Karpas-422 (cell line): ENCODE measurements at places on chromosomes 7 and 10. TPM values are rescaled to one million over a fixed set of nuclear protein-coding genes. Genes with fewer than 3 reads are reported as not detected.

- H3K36me3 ChIP-seq: no peaks in the 10 kb centered on the region
- H3K4me1 ChIP-seq: no peaks in the 10 kb centered on the region
- no peaks in the 10 kb centered on the region for H3K27me3 ChIP-seq
- no peak overlapping the region for H3K4me3 ChIP-seq
- no peak for DNase-seq
- no peak overlapping the region for H3K27ac ChIP-seq
Observed at GRCh38 chr7:144784943-144785342, 50.9 kb downstream of the TPK1 start.

GRCh38 chr7:46600340-46600739, 679.3 kb upstream of the IGFBP3 start:
- no peak for DNase-seq
- H3K27ac ChIP-seq: no peak overlapping the region
- no peaks in the 10 kb centered on the region for H3K4me1 ChIP-seq
- no peak overlapping the region for H3K4me3 ChIP-seq
- H3K36me3 ChIP-seq: no peaks in the 10 kb centered on the region
- H3K27me3 ChIP-seq: no peaks in the 10 kb centered on the region

HYAL4 gene
- not detected in 2 replicates for total RNA-seq

GRCh38 chr10:63711867-63712716, 190.9 kb downstream of the REEP3 start:
- no peak overlapping the region for H3K4me3 ChIP-seq
- no peak overlapping the region for H3K27ac ChIP-seq
- H3K27me3 ChIP-seq: no peaks in the 10 kb centered on the region
- H3K36me3 ChIP-seq: no peaks in the 10 kb centered on the region

DNA sequence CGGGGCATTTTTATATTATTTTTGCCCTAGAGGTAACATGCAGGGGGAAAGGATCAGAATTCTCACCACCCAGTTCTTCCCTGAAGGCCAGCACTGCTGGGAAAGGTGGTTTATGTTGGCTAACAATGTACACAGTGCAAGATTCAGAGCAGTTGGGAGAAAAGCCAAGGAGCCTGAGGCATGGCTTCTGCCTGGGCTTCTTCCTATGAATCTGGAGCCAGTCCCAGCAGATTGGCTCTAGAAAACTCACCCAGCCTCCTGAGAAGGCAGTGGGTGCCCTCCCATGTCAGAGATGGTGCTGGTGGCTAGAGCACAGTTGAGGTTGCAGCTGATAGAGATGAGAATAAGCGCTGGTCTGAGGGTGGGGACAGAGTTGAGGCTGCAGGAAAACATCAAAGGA, 44.7 kb upstream of the GPR26 start:
- no peak overlapping the region for H3K27ac ChIP-seq
- no peak overlapping the region for H3K4me3 ChIP-seq
- no peaks in the 10 kb centered on the region for H3K27me3 ChIP-seq
- no peaks in the 10 kb centered on the region for H3K4me1 ChIP-seq

- H3K4me3 ChIP-seq: no peak overlapping the region
- H3K27ac ChIP-seq: no peak overlapping the region
- DNase-seq: no peak
- H3K27me3 ChIP-seq: no peaks in the 10 kb centered on the region
- no peaks in the 10 kb centered on the region for H3K36me3 ChIP-seq
- H3K4me1 ChIP-seq: peaks cover 5% of the 10 kb centered on the region
Observed at GRCh38 chr10:119658274-119658673, 7.1 kb downstream of the BAG3 start.

DNA sequence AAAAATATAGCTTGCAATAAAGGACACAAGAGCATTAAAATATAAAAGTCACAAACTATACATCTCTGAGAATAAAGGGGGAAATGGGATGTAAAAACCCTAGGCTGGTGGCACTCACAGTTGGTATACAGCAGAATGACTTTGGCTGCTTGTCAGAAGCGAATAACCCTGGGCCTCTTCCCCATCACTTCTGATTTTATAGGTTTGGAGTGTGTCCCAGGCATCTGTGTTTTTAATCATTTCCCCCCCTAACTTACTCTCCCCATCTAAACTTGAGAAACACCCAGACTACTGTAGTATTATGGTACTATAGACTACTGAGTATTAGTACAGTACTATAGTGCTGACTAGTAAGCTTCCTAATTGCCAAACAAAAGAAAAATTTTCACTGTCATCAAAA, 1.8 kb upstream of the RPA3 start:
- H3K27ac ChIP-seq: no peak overlapping the region
- no peak for DNase-seq
- peaks cover 21% of the 10 kb centered on the region for H3K4me1 ChIP-seq
- H3K36me3 ChIP-seq: no peaks in the 10 kb centered on the region

- no peaks in the 10 kb centered on the region for H3K27me3 ChIP-seq
- H3K4me3 ChIP-seq: no peak overlapping the region
- H3K27ac ChIP-seq: no peak overlapping the region
- no peaks in the 10 kb centered on the region for H3K4me1 ChIP-seq
- peaks cover 63% of the 10 kb centered on the region for H3K36me3 ChIP-seq
Observed at GRCh38 chr10:7186387-7187018, 224.3 kb downstream of the SFMBT2 start.

DNA sequence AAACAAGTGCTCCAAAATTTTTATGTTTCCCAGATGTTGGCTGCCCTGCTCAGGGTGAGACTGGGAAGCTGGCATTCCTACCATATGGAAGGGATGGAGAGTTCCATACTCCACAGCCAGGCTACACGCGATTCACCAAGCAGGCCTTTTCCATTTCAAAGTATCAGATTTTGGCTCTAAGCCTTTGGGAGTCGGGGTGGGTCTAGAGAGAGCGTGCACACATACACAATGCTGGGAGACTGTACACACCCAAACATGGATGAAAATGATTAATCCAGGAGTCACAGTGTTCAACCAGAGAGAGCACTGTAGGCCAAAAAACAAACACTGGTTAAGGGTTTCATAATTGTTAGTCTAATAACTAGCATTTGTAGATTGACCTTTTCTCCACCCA, 295.0 kb downstream of the BICC1 start:
- no peaks in the 10 kb centered on the region for H3K27me3 ChIP-seq
- no peak overlapping the region for H3K27ac ChIP-seq
- DNase-seq: no peak
- no peak overlapping the region for H3K4me3 ChIP-seq

- no peak for DNase-seq
- no peak overlapping the region for H3K4me3 ChIP-seq
- H3K27ac ChIP-seq: peak overlapping the region; percentile 76
- H3K27me3 ChIP-seq: no peaks in the 10 kb centered on the region
- peaks cover 72% of the 10 kb centered on the region for H3K4me1 ChIP-seq
Observed at GRCh38 chr7:50339990-50340500, 35.5 kb downstream of the IKZF1 start.

FAM237B gene
- total RNA-seq: not detected in 2 replicates

ACTR3C gene
- 0.48 and 13.8 TPM in 2 replicates for total RNA-seq

DNA sequence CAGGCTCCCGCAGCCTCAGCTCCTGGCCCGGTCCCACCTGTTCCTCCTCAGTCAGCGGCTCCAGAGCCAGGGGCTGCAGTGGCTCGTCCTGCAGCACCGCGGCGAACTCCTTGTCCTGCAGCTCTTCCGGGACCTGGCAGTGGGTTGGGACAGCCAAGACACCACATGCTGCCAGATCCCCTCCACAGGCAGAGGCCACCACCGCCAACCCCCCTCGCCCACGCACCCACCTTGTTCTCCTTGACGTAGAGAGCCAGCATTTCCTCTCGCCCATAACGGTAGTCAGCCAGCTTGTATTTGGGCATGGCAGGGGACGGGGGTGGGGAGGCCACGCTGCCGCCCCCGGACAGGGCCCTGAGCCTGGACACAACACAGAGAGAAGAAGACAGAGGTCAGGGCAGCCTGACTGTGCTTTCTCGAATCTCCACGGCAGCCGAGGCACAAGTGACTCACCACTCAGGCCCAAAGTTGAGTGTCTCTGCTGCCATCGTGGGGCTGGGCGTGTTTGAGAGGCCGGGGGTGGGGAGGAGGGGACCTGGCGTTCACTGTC, 6.2 kb downstream of the GIGYF1 start:
- peaks cover 16% of the 10 kb centered on the region for H3K36me3 ChIP-seq
- H3K27me3 ChIP-seq: no peaks in the 10 kb centered on the region
- H3K4me1 ChIP-seq: peaks cover 21% of the 10 kb centered on the region
- H3K4me3 ChIP-seq: no peak overlapping the region

SFRP4 gene
- not detected in 2 replicates for total RNA-seq

- no peaks in the 10 kb centered on the region for H3K27me3 ChIP-seq
- H3K4me1 ChIP-seq: peaks cover 22% of the 10 kb centered on the region
- no peak for DNase-seq
Observed at GRCh38 chr10:9911488-9911887, 1106.2 kb upstream of the CELF2 start.

DNA sequence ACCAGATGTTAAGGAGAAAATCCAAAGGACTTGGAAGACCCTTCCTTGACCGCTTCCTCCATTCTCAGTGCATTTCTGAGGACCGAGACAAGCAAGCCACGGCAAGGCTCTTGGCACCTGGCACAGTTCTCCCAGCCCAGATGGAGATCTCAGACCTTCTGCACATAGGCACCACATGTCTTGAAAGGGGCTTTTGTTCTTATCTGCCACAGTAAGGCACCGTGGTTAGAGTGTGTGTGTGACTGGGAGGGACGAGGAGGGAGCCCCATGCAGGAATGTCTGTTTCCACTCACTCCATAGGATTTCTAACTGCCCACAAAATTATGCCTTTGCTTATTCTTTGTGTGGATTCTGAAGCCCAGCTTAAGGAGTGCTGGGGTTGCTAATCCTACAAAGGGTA, 10.3 kb upstream of the WDR86 start:
- no peak overlapping the region for H3K27ac ChIP-seq
- H3K27me3 ChIP-seq: no peaks in the 10 kb centered on the region
- no peak overlapping the region for H3K4me3 ChIP-seq
- no peaks in the 10 kb centered on the region for H3K4me1 ChIP-seq

- no peak for DNase-seq
- H3K4me1 ChIP-seq: no peaks in the 10 kb centered on the region
- no peaks in the 10 kb centered on the region for H3K27me3 ChIP-seq
- H3K36me3 ChIP-seq: no peaks in the 10 kb centered on the region
- no peak overlapping the region for H3K27ac ChIP-seq
Observed at GRCh38 chr7:157032128-157032527, 21.7 kb upstream of the MNX1 start.

GRCh38 chr7:43479042-43479441, 103.9 kb upstream of the STK17A start:
- H3K4me3 ChIP-seq: no peak overlapping the region
- no peak overlapping the region for H3K27ac ChIP-seq
- DNase-seq: peak; percentile 62
- H3K36me3 ChIP-seq: no peaks in the 10 kb centered on the region
- H3K27me3 ChIP-seq: no peaks in the 10 kb centered on the region

ALOX5 gene
- total RNA-seq: 480 and 661 TPM in 2 replicates

DNA sequence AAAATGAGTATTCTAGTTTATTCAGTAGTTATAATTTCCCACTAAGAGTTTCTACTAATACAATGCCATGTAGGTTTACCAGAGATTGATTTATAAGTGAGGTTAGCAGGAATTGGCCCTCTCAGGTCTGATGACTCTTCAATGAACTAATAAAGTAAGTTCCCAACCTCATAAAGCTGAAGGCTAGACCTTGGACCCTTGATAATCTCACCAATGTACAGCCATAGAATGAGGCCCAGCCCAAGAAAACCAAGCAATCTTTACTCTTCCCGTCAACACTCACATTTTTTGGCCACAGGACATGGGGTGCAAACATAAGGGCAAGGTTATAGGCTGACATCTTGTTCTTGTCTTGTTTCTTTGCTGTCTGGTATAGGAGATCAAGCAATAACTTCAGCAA, 33.3 kb downstream of the ARHGAP19 start:
- no peak overlapping the region for H3K4me3 ChIP-seq
- no peaks in the 10 kb centered on the region for H3K27me3 ChIP-seq
- no peak overlapping the region for H3K27ac ChIP-seq

DNA sequence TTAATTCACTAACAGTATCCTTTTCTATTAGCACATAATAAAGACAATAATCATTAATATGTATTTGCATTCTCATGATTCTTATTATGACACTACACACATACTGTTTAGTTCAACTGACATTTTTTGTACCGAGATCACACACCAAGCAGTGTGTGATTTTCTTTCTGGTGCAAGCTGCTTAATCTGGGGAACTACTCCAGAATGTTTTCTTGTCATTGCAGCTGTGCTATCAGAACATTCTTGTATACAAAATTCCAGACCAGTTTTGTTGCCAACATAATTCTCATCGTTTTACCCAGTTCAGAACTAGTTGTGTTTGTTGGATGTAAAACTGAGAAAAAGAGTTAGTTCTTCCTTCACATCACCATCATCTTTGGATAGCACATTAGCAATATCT, 37.4 kb downstream of the VKORC1L1 start:
- DNase-seq: no peak
- H3K27ac ChIP-seq: no peak overlapping the region
- no peak overlapping the region for H3K4me3 ChIP-seq
- H3K4me1 ChIP-seq: peaks cover under 1% of the 10 kb centered on the region

MRPS24 gene
- 94.1 and 100 TPM in 2 replicates for total RNA-seq

GRCh38 chr7:37698782-37699181, 15.2 kb downstream of the GPR141 start:
- H3K27me3 ChIP-seq: no peaks in the 10 kb centered on the region
- no peak overlapping the region for H3K4me3 ChIP-seq
- H3K27ac ChIP-seq: no peak overlapping the region
- no peaks in the 10 kb centered on the region for H3K36me3 ChIP-seq
- no peak for DNase-seq

- no peak overlapping the region for H3K4me3 ChIP-seq
- no peaks in the 10 kb centered on the region for H3K4me1 ChIP-seq
- H3K36me3 ChIP-seq: no peaks in the 10 kb centered on the region
- no peak overlapping the region for H3K27ac ChIP-seq
- H3K27me3 ChIP-seq: no peaks in the 10 kb centered on the region
Observed at GRCh38 chr10:105161767-105162166, 520.7 kb downstream of the SORCS3 start.

DNA sequence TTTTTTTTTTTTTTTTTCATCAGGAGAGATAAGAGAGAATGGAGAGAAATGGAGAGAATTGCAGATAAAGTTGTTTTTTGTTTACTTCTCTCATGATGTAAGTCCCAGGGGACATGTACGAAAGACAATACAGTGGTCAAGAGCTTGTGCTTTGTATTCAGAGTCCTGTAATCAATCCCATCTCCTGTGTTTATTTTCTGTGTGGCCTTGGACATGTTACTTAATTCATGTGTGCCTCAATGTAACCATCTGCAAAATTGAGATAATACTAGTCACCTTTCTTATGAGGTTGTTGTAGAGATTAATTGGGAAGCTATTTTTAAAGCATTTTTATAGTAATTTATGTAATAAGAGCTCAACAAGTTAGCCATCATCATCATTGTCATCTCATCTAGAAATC, 117.5 kb downstream of the CDK14 start:
- peak overlapping the region; percentile 98 for H3K27ac ChIP-seq
- H3K27me3 ChIP-seq: no peaks in the 10 kb centered on the region
- H3K4me1 ChIP-seq: peaks cover 100% of the 10 kb centered on the region

DNA sequence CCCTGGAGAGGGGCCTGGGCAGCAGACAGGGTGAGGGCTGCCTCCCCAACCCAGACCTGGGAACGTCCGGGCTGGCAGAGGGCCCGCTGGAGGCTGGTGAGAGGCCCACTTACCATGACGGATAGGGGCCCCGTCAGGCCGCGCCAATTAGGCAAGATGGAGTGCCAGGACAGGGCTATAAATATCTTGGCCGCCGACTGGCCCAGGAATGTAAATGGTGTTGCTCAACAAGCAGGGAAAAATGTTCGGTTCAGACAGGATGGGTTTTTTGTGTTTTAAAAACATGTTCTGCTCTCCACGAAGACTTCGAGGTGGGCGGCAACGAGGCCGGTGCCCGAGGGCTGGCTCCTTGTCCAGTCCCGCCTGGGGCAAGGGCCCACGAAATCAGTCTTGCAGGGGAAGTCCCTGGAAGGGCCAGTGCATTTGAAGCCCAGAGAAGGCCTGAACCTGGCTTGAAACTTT, 35.8 kb upstream of the ELN start:
- H3K36me3 ChIP-seq: no peaks in the 10 kb centered on the region
- H3K4me3 ChIP-seq: no peak overlapping the region
- H3K27me3 ChIP-seq: no peaks in the 10 kb centered on the region
- no peak overlapping the region for H3K27ac ChIP-seq
- H3K4me1 ChIP-seq: no peaks in the 10 kb centered on the region
